ENCODE measurements at places on chromosomes 2 and 18.

GRCh38 chr2:20432714-20433113 is 14.2 kb upstream of the RHOB start:
- DNase-seq: no peak

DNA sequence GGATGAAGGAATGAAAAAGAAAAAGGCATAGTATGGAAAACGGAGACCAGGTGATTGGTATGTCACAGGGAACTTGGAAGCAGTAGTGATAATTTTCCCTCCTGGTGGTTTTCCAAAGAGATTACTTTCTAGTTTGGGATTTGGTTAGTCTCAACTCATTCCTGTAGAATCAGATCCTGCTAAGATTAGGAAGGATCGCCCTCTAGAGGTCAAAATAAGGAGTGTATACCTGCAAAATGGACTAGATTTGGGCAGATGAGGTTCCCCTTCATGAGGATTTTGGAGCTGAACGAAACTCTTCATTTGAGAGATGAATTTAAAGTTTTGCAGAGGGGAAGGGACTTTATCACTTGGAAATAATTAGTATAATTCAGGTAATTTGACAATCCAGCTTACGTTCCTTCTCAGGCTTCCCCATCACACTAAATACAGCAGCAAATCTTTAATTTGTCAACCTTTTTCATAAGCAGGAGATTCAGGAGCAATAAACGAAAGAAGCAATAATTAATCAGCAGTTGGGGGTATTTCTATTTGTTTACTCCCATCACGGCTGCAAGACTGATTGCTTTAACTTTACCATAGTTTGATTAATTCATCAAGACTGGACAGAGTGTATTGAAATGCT is 65.2 kb downstream of the CCDC195 start:
- DNase-seq: no peak

- DNase-seq: peak; percentile 90
These were observed 32.8 kb upstream of the IL1B start for GRCh38 chr2:112869258-112869842.

DNA sequence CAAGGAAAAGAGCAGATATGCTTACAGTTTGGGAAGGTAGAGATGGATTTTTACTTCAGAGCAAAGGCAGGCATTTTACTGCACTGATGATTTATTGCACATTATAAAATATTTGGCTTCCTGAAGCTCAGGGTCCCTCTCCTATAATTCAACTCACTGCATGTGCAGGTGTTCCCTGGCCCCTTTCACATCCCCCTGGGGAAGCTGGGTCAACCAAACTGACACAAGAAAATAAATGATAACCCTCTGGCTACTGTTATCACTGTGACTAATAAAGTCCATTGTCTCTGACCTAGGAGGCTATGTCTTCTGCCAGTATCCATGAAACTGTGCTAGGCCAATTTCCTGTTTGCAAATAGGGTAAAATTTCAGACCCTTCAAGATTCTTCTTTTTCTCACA is 163.1 kb downstream of the ARL6IP6 start:
- no peak for DNase-seq

DNA sequence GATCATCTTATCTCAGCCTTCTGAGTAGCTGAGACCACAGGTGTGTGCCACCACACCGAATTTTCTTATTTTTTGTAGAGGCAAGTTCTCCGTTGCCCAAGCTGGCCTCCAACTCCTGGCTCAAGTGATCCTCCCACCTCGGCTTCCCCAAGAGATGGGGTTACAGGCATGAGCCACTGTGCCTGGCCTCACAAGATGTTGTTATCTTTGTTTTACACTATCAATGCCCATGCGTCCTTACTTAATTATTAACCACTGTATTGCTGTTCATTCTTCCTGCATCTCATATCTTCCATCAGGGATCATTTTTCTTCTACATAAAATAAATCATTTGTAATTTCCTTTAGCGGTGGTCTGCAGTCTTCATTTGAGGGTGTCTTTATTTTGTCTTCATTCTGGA is 181.9 kb downstream of the TGIF1 start:
- no peak for DNase-seq

GRCh38 chr2:190446750-190447516 is 38.8 kb downstream of the MFSD6 start:
- DNase-seq: no peak

- DNase-seq: no peak
These were observed 195.8 kb downstream of the MTX2 start for GRCh38 chr2:176464886-176465564.

- no peak for DNase-seq
These were observed 397.9 kb downstream of the NYAP2 start for GRCh38 chr2:225797394-225797793.
